ENCODE measurements at places on chromosomes 5 and 9. TPM values are rescaled to one million over a fixed set of nuclear protein-coding genes. Genes with fewer than 3 reads are reported as not detected.

The LEAP2 gene
- 0.32 TPM for total RNA-seq

The HAND1 gene
- not detected for total RNA-seq

The CARD6 gene
- 16.2 TPM for total RNA-seq

The ELOVL7 gene
- 0.13 TPM for total RNA-seq

The DNAJC18 gene
- total RNA-seq: 14.2 TPM

The LCN1 gene
- not detected for total RNA-seq

Data from articular chondrocyte of knee joint (primary cell).